Renal pelvis (tissue), 12 donors: ENCODE measurements at places on chromosomes 3 and 15.

- no peak for DNase-seq
These were observed 21.4 kb upstream of the LIPC start for GRCh38 chr15:58410353-58410752.

DNA sequence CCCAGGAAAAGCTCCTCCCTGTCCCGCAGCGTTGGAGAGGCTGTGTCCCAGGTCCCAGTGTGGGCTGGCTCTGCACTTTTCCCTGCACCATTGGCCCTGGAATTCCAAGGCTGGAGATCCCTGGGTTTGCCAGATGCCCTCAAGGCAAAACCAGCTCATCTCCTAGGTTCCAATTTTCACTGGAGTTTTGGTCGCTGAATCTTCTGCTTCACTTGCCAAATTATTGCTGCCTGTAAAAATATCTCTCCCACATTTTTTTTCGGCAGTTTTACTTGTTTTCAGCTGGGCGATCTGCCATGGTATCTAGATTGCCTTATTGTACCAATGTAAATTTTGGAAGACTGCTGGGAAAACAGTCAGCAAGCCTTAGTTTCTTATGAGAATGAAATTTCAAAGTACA is 150.9 kb upstream of the ATP10A start:
- DNase-seq = no peak

- no peak for DNase-seq
These were observed 151.4 kb downstream of the WNT7A start for GRCh38 chr3:13728487-13728886.

GRCh38 chr15:66894363-66894762 is 171.0 kb upstream of the SMAD3 start:
- no peak for DNase-seq

DNA sequence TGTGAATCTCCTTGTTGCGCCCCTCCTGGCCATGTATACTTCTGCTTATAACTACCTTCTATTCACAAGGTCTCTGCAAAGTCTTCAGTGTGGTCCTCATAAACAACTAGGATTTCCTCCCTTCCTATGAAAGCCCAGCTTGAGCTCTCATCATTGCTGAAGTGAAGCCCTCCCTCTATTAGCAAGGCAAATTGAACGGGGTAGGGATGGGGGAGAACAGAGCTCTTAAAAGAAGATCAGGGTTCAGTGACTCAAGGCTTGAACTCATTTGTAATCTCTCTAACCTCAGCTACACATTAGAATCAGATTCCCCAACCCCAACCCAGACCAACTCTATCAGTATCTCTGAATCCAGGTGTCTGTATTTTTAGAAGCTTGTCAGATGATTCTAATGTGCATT is 88.3 kb upstream of the ST8SIA2 start:
- no peak for DNase-seq

GRCh38 chr15:40562691-40563090 is 2.2 kb downstream of the CCDC32 start:
- DNase-seq = no peak

DNA sequence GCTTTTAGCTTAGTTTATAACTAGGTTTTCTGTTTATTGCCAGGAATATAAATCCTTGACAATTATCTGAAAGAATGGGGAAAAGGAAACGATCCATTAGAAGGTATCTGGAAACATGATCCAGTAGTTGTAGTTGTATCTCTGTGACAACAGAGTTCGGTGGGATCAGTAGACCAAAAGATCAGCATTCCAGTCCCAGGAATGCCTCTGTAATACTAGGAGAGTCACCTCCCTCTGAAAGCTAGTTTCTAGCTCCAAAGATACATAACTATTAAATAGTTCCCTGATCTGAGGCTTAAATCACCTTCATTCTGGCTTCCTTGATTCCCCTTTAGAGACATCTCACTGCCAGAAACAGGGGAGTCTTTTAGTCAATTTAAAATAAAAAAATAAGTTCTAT is 34.1 kb downstream of the MB21D2 start:
- DNase-seq = no peak

DNA sequence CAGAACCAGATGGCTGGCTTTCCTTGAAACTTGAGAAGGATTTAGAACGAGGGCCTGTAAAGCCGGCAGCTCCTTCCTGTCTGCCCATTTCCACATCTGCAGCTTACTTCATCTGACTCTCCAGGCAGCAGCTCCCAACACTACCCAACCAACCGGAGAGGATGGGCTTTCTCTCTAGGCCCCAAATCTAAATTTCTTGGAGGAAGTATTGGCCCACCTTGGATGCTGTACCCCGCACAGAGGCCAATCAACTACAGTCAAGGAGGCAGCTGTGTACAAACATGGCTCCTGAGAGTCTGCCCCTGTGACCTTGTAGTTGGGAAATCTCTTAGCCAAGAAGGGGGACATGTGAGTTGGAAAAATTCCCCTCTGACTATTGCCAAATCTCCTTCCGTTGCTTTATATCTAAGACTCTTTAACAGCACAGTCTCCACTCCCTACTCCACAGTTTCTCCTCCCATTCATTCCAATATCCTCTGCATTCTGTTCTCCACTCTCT is 8.0 kb upstream of the ACAP2 start:
- no peak for DNase-seq
